Activated CD4-positive, alpha-beta T cell treated with anti-CD3 and anti-CD28 coated beads for 1 hour (primary cell): ENCODE measurements at places on chromosomes 2 and 18.

- no peak for DNase-seq
These were observed 144.8 kb downstream of the PXDN start for GRCh38 chr2:1599301-1600085.

GRCh38 chr2:193461431-193461934 is 1266.8 kb upstream of the TMEFF2 start:
- no peak for DNase-seq

- DNase-seq, result no peak
These were observed 30.5 kb downstream of the LRP1B start for GRCh38 chr2:142100139-142100873.

DNA sequence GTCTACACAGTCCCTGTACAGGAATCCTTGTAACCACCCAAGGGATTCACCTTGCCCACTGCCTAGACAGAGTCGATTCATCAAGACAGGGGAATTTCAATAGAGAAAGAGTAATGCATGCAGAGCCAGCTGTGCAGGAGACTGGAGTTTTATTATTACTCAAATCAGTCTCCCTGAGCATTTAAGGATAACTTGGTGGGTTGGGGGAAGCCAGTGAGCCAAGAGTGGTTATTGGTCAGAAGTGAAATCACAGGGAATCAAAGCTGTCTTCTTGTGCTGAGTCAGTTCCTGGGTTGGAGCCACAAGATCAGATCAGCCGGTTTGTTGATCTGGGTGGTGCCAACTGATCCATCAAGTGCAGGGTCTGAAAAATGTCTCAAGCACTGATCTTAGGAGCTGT is 17.8 kb upstream of the FAM98A start:
- no peak for DNase-seq

DNA sequence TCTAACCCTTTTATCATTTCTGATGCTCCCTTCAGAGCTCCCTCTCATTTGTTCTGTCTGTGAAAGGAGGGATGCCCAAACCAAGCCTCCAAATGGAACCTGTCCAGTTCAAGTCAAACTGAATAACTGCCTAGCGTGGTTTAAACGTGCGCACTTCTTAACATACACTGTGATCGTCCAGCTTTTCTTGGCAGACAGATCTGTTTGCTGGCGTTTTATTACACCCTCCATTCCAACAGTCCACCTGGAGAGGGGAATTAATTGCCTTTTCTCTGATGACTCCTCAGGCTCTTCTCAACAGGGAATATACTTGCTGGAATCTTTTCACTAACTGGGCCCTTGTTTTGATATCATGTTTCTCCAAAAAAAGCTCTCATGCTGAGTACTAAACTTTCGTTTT is 379.2 kb upstream of the POU3F3 start:
- no peak for DNase-seq
